SJSA1 (cell line): ENCODE measurements at places on chromosomes 2 and 18. TPM values are rescaled to one million over a fixed set of nuclear protein-coding genes. Genes with fewer than 3 reads are reported as not detected.

TEX44 gene
- not detected in 2 replicates for total RNA-seq

SPR gene
- total RNA-seq = 35.8 and 50.7 TPM in 2 replicates

PAIP2B gene
- total RNA-seq = 0.25 and 0.34 TPM in 2 replicates

C1D gene
- 77.7 and 83.3 TPM in 2 replicates for total RNA-seq

IL1A gene
- total RNA-seq = 0.16 and 1.5 TPM in 2 replicates

RIT2 gene
- not detected in 2 replicates for total RNA-seq
